Neuronal stem cell (in vitro differentiated cells): ENCODE measurements at places on chromosomes 4 and X.
A peak's percentile ranks its signal among the peaks of the same experiment; 100 is the strongest.

- no peaks in the 10 kb centered on the region for H3K4me1 ChIP-seq
- H3K36me3 ChIP-seq: no peaks in the 10 kb centered on the region
- no peak for DNase-seq
- H3K4me3 ChIP-seq: no peak overlapping the region
- no peak overlapping the region for H3K27ac ChIP-seq
These were observed 460.3 kb downstream of the GBA3 start for GRCh38 chr4:23153076-23153475.

DNA sequence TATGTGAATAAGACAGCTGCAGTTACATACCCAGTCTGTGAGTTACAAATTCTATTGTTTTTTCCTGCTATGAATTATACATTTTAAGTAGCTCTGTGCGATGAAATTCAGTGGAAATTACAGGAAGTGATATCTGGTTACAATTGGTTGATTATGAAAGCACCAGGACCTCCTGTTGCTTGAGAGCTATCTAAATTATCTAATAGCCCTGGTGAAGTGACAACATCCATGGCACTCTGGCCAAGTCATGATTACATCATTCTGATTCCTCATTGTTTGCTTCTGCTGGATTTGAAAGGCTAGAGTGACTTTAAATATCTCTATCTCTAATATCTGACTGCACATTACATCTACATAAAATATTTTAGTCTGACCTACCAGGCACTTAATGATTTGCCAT lies 515.0 kb downstream of the CFAP47 start:
- H3K4me3 ChIP-seq: no peak overlapping the region
- no peaks in the 10 kb centered on the region for H3K27me3 ChIP-seq
- no peaks in the 10 kb centered on the region for H3K4me1 ChIP-seq
- no peaks in the 10 kb centered on the region for H3K36me3 ChIP-seq
- no peak overlapping the region for H3K27ac ChIP-seq
- no peak for DNase-seq

- no peaks in the 10 kb centered on the region for H3K27me3 ChIP-seq
- no peaks in the 10 kb centered on the region for H3K36me3 ChIP-seq
- no peak overlapping the region for H3K27ac ChIP-seq
- no peaks in the 10 kb centered on the region for H3K4me1 ChIP-seq
- H3K4me3 ChIP-seq: no peak overlapping the region
These were observed 222.3 kb upstream of the HS3ST1 start for GRCh38 chr4:11650801-11651596.

DNA sequence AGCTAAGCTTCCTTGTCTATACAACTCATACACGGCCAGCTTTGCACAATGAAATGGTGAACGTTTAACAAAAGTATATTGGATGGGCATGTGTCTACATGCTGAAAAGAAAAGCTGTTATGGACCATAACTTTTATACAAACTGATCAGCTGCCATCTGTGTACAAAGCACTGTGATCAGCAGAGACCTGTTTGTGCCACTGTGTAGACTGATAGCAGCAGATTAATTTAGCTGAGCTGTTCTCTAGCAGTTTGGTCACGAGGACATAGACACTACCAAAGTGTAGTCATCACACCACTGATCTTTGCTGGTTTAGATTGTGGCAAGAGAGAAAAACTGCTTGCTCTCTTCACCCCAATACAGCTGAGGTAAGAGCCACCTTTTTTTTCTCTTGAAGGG lies 124.5 kb downstream of the RAPGEF2 start:
- DNase-seq: no peak
- H3K27me3 ChIP-seq: no peaks in the 10 kb centered on the region
- H3K36me3 ChIP-seq: no peaks in the 10 kb centered on the region
- peak overlapping the region; percentile 14 for H3K27ac ChIP-seq

DNA sequence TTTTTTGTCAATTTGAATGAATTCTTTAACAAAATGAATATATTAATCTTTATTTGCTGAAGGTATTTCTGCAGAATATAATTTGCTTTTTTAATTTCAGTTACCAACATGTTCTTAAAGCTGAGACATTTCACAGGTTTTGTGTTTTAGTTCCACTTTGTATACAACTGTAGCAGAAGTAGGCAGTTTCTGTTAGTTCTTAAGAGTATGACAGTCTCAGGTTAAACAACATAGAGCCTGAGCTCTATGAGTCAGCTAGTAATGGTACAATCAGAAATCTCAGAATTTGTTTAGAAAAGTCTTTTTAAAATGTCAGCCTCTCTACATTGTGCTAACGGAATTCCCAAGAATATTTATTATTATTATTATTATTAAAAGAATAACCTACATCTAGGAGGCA lies 50.4 kb downstream of the GSTCD start:
- H3K4me1 ChIP-seq: peaks cover 1% of the 10 kb centered on the region
- no peak for DNase-seq
- no peaks in the 10 kb centered on the region for H3K36me3 ChIP-seq

DNA sequence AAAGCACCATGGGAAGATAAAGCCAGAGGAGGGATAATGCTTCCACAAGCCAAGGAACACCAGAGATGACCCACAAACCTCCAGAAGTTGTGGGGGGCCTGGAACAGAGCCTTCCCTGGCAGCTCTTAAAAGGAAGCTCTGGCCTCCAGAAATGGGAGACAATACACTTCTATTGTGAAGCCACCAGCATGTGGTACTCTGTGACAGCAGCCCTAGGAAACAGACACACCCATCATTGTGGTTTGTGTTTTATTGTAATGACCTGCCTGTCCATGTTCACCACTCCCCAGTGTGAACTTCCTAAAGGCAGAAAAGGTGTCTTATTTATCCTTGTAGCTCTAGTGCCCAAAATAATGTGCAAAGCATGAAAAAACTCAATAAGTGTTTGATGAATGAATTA lies 264.1 kb upstream of the GATB start:
- H3K36me3 ChIP-seq: no peaks in the 10 kb centered on the region
- no peaks in the 10 kb centered on the region for H3K4me1 ChIP-seq
- no peaks in the 10 kb centered on the region for H3K27me3 ChIP-seq

- no peaks in the 10 kb centered on the region for H3K36me3 ChIP-seq
- no peak overlapping the region for H3K27ac ChIP-seq
- H3K4me1 ChIP-seq: no peaks in the 10 kb centered on the region
- no peak overlapping the region for H3K4me3 ChIP-seq
These were observed 54.9 kb downstream of the UGT2A3 start for GRCh38 chr4:68896749-68897148.
